ENCODE measurements at places on chromosomes 4 and X. TPM values are rescaled to one million over a fixed set of nuclear protein-coding genes. Genes with fewer than 3 reads are reported as not detected.

Gene NOX1
- not detected for total RNA-seq

- no peak for DNase-seq
Observed at GRCh38 chr4:67366311-67366861, 178.9 kb downstream of the CENPC start.

GRCh38 chr4:133129237-133129636 is 19.9 kb upstream of the PCDH10 start:
- DNase-seq = no peak

GRCh38 chr4:145528601-145529000 is 46.9 kb downstream of the SMAD1 start:
- no peak for DNase-seq

DNA sequence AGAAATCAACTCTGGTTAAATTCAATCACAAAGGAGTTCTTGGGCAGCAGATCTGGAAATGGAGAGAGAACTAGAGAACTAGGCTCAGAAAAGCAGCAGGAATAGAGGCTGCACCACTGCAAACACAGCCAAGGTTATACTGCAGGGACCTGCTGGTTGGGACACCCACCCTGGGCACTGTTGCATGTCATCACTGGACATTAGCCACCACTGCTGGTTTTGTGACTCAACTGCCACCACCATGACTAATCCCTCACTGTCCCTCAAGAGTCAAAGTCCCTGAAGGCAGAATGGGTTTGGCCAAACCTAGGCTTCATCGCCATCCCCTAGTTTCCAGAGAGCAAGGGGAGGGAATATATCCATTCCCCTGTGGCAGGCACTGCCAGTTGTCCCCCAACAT is 38.1 kb upstream of the IRAK1 start:
- DNase-seq = no peak

- DNase-seq = no peak
Observed at GRCh38 chr4:71268166-71268565, 70.7 kb upstream of the SLC4A4 start.

DNA sequence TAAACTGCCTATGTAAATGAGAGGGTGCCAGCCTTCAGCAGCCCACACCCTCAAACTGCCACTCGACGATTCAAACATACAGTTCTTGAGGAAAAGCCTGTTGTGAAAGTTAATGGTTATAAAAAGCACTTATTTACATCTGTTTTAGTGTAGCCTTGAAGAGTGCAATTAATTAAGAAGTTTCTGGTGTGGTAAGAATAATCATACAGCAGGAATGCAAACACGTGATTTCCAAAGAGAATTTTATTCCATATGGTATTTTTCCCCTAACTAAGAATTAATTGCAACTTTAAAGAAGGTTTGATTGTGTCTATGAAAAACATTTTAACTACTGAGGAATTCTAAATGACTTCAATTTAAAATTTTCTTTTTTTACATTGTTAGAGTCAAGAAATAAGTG is 176.3 kb upstream of the PITX2 start:
- DNase-seq = no peak

All from PC-9 (cell line).